ENCODE measurements at places on chromosomes 6 and 20.
A peak's percentile ranks its signal among the peaks of the same experiment; 100 is the strongest.

DNA sequence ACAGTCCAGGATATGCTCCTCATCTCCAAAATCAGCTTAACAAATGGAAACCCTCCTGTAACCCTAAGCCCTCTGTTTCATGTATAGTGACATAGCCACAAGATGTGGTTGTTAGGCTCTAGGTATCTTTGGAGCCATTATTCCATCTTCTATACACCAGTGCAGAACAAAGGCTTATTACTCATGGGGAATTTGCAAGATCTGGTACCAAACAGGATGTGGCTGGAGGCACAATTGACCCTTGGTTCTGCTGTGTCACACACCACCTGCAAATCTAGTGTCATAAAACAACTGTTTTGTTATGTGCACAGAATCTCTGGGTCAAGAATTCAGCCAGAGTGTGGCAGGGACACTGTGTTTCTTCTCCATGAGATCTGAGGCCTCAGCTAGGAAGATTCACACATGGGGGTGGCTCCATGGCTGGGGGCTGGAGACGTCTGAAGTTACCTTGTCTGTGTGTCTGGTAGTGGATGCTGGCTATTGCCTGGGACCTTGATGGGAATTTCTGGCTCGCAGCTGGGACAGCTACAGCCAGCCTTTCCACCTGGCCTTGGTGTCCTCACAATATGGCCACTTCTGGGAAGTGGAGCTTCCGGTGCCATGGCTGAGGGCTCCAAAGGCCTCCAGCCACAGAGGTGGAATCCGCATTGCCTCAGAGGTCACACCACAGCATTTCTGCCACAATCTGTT lies 369.9 kb downstream of the CDH26 start:
- no peak for DNase-seq

- no peak for DNase-seq
These were observed 3.5 kb upstream of the SLC22A7 start for GRCh38 chr6:43294536-43294935.

- no peak for DNase-seq
These were observed 16.7 kb downstream of the SLC13A3 start for GRCh38 chr20:46634528-46634927.

GRCh38 chr6:158561321-158561884 lies 1.5 kb downstream of the TMEM181 start:
- DNase-seq = no peak

GRCh38 chr6:166026586-166027126 lies 141.0 kb downstream of the TBXT start:
- no peak for DNase-seq

DNA sequence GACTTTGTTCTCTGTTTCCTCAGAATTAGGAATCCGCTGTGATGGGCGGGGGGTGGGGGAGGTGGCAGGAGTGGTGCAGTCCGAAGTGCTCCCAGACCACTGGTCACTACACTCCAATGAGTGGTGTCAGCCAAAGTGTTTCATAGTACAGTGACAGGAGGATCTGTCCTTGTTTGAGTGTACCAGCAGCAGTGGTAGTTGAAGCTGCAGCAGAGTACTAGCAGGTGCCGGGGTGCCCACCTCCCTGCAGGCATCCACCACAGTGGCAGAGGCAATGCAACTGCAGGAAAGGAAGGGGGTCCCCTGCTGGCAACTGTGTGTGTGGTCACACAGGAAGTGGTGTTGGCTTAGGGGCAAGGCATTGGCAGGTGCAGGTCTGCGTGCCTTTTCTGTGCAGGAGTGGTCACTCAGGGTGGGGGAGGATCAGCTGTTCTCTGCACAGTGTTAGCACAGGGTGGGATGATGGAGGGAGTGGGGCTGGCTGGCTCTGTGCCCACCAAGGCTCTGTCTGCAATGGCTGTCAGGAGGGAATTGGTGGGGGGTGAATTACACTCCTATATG lies 9.7 kb downstream of the HLA-DOB start:
- DNase-seq = no peak

DNA sequence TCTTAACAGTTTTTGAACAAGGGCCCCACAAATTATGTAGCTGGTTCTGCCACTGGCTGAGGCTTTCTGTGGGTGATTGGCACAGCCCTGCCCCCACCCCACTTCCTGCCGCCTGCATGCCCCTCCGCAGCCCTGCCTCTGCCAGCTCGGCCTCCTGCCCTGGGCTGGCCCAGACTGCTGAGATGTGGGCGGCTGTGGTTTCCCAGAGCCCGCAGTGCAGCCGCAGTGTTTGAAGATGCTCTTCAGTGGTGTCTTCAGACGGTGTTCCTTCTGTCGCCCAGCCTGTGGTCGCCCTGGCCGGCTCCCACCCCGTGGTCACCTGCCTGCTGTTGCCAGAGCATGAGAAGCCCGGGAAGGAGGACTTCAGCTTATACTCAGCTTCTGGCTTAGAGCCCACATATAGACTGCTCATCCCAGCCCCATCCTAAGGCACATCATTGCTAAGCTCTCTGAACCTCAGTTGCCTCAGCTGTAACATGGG lies 154.3 kb downstream of the VEGFA start:
- DNase-seq = peak; percentile 49

DNA sequence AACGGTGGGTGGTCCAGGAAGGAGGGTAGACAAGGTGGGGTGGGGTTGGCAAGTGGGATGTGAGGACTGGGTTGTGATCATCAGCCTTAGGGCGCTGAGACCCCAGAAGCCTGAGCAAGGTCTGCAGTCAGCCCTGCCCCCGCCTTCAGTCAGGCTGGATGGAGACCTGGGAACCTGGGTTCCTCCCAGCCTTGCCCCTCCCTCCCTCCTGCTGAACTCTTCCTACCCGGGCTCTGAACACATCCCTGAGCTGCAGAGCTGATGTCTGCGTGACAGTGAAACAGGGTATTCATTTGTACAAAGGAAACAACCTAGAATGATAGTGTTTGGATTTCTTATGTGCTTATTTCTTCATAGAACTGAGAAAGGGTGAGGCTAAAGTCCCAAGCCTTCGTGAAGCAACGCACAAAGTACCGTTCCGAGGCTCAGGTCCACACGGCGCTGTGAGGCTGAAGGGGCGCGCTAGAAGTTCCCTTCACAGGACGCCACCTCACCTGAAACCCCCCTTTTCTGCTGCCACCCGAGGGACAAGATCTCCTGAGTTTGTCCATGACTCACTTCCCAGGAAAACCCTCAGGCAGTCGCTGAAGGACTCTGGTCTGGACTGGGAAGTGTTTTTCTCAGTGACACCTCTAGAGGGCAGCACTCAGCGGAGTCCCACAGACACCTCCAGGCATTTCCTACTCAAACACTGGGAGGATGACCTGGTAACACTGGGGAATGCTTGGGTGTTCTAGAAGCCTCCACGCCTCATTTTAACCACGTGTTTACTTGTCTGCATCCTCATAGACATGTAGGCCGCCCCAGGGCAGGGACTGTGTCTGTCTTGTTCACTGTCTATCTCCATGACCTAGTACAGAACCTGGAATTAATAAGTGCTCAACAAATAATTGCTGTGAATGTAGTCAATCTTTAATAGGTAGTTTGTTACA lies 1.2 kb downstream of the GSTA5 start:
- DNase-seq = peak; percentile 58

DNA sequence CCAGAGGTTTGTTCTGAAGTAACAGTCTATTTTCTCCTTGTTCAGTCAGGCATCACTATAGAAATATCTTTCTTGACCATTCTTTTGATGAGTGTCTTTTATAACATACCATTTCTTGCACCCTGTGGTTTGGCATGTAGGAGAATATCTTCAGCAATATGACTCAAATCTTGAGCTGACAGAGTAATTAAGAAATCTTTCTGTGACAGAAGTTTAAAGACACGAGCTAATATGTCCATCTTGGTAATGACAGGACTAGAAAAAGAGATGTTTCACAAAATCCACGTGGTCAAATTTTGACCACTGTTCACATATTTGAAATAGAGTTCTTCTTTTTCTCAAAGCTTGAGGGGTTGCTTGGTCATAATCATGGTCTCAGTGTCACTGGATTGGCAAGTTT lies 149.9 kb downstream of the MYB start:
- DNase-seq = no peak

DNA sequence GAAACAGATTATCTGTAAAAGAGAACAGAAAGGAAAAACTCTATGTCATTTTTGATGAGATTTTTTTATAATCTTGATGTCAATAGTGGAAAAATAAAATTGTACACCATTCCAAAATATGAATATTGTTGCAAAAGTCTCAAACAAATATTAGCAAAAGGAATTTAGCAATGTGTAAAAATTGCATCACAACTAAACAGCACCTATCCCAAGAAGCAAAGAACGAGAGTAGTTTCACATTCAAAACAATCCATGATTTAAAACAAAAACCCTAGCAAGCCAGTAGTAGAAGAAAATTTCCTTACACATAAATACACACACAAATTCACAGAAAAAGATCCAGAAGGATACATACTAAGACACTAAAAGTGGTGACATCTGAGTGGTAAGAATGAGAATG lies 38.4 kb downstream of the LCA5 start:
- DNase-seq = no peak

DNA sequence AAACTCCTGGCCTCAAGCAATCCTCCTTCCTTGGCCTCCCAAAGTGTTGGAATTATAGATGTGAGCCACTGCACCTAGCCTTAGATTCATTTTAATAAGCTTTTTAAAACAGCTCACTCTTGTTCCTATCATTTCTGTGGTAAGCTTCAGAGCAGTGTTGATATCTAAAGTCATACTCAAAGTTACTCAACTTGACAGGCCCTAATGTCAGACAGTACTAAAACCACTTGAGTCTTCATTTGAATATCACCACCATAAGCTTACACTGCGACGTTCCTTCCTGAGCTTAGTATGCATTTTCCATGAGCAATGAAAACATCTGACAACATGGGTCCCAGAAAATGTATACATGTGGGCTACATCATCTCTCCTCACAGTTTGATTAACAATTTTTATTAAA lies 6.0 kb downstream of the FUCA2 start:
- DNase-seq = no peak

GRCh38 chr6:136317021-136317694 lies 27.5 kb upstream of the BCLAF1 start:
- peak; percentile 71 for DNase-seq

- DNase-seq = no peak
These were observed 28.6 kb downstream of the NOL4L start for GRCh38 chr20:32556312-32557184.

GRCh38 chr6:22026164-22026678 lies 270.6 kb downstream of the PRL start:
- DNase-seq = no peak

- no peak for DNase-seq
These were observed 99.6 kb upstream of the COL21A1 start for GRCh38 chr6:56346958-56347357.

DNA sequence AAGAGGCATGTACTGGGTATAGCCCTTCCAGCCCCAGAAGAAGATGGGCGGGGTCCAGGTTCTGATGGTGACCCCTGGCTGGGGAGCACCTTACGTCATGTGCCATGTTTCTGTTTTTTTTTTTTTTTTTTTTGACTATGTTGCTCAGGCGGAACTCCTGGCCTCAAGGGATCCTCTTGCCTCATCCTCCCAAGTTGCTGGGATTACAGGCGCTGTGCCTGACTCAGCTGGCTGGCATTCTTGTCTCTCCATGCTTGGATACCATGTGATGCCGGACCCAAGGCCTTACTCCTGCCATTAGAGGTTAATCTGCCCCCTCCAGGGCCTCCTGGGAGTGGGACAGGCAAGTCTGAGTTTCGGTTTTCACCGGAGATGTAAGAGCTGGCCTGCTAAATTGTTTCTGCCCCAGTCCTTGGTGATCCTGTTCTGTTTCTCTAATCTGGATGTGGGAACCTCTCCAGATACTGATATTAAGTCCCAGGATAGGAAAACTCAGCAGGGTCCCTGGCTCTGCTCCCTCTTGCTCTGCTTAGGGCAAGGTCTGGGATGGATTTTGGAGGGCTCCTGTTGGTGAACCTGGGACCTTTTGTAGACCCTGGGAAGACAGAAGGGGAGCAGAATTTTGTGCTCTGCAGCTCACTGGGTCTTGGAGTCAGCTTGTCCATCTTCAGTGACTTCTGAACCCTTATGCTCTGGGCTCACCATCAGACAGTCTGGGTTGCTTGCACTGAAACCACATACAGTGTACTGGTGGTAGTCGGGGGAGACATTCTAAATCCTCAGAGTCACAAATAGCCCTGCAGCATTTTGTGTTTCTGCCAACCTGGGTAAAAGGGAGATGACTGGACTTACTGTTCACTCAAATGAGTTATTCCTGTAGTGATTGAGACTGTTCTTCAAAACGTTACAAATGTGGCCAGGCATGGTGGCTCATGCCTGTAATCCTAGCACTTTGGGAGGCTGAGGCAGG lies 45.1 kb downstream of the PTK7 start:
- no peak for DNase-seq

DNA sequence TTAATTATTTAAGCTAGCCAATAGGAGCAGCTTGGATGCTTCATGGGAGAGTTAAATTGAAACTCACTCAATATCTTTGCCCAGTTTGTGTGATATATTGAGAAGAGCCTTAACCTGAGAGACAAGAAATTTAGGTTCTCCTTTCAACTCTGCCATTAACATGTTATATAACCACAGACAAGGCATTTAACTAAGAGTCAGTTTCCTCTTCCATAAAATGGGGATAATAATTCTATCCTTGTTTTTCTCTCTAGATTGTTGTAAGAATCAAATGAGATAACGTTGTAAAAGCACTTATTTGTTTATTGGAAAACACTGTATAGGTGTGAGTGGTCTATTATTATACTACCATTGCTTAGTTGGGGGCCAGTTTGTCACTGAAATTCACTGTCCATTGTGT lies 7.8 kb downstream of the ACSS2 start:
- no peak for DNase-seq

- DNase-seq = no peak
These were observed 156.4 kb upstream of the COL21A1 start for GRCh38 chr6:56403745-56404144.

- DNase-seq = peak; percentile 80
These were observed 118.4 kb downstream of the GRM4 start for GRCh38 chr6:34027445-34027936.

DNA sequence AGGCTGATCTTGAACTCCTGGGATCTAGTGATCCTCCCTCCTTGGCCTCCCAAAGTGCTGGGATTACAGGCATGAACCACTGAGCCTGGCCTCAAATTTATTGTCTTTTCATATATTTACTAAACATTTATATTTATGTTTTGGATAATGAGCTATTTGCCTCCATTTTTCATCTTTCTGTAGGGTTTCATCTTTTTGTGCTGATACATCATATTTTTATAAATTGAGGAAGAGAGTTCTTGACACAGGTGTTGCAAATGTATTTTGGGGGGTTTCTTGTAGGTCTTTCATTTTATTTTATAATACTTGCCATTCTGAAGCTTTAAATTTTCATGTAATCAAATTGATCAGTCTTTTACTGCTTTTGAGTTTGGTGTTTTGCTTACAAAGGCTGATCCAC lies 72.4 kb downstream of the L3MBTL3 start:
- DNase-seq = no peak

GRCh38 chr6:15966000-15966520 lies 162.8 kb upstream of the MYLIP start:
- no peak for DNase-seq

GRCh38 chr6:147689398-147689797 lies 180.9 kb downstream of the SAMD5 start:
- no peak for DNase-seq
